ENCODE measurements at places on chromosomes 7 and 10.
A peak's percentile ranks its signal among the peaks of the same experiment; 100 is the strongest.

DNA sequence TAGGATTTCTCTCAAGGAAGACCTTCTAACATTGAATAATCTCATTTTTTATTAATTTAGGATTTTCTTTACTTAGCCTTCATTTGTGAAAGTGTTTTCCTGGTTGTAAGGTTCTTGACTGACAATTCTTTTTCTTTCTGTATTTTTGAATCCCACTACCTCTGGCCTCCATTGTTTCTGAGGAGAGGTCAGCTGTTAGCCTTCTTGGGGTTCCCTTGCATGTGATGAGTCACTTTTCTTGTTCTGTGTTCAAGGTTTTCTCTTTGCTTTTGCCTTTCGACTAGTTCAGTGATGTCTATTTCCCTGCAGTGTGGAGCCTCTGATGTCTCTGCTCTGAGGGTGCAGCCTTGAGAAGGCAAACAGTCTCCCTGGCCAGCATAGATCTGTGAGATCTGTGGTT lies 304.1 kb upstream of the ZNF32 start:
- DNase-seq: no peak

DNA sequence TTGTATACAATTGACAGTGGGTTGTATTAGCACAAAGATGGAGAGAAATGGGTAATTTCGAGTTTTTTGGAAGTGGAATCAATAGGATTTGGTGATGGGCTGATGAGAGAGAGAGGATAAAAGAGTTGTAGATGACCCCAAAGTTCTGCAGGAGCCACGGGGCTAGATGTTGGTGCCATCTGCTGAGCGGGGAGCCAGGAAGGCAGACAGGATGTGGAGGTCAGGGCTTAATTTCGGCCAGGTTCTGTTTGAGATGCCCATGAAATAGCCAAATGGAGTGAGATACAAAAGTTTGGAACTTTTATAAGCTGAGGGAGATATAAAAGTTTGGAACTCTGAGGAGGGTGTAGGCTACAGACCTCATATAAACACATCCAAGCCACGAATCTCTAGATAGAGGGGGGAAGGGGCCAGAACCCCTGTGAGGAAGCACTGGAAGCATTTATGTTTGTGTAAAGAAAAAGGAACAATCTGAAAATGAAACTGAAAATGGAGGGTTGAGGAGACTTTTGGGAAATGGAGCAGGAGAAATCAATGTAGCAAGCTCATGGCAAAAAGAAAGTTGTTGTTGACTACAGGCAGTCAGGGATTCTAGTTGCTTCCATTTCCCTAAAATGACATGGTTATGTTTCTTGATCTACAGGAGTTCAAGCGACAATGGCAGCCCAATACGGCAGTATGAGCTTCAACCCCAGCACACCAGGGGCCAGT lies 2.2 kb downstream of the GIMAP4 start:
- no peak for DNase-seq

DNA sequence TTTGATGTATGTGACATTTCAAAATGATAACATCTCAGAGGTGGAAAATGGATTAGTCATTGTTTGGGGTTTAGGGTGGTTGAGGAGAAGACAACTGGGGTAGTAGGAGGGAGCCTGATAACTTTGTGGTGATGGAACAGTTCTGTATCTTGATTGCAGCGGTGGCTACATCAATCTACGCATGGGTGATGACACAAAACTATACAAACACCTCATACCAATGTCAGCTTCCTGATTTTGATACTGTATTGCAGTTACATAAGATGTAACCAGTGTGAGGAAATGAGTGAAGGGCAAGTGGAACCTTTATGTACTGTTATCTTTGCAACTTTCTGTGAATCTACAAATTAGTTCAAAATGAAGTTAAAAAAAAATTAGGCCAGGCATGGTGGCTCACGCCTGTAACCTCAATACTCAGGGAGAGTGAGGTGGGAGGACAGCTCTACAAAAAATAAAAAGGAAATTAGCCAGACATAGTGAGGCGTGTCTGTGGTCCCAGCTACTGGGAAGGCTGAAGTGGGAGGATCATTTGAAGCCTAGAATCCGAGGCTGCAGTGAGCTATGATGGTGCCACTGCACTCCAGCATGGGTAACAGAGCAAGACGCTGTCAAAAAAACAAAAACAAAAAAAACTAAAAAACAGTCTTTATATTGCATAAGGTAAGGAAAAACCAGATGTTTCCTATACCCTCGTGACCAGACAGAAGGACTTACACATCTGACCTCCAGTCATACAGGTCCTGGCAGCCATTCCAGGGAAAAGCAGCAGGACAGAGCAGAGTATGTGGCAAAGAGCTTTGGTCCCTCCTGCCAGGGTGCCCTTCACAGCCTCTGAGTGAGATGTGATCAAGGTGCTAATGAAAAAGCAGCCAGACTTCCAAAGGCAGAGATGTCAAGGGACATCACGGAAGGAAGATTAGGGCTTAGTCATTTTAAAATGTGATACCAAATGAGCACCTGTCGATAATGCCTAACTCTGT lies 50.8 kb downstream of the CYTH3 start:
- DNase-seq: peak; percentile 21

DNA sequence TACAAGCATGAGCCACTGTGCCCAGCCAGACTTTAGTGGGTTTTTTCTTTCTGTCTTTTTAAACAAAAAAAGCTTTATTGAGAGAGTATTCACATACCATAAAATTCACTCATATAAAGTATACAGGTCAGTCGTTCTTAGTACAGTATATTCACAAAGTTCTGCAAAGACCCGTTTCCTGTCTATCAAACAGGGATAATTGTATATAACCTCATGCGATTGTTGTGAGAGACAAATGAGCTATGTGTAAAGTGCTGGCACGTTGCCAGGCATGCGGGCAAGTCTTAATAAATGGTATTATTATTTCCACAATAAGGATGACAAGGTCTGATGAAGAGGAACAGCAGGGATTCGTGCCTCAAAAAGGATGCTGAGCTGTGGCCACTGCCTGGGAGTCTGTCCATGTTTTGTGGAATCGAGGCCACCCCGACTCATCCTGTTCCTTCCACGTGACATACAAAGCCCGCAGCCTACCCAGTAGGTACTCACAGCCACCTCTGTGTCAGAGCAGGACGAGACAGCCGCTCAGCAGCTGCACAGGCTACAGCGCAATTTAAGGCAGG lies 51.6 kb downstream of the SMKR1 start:
- peak; percentile 53 for DNase-seq
